ENCODE measurements at places on chromosomes 2 and 18. TPM values are rescaled to one million over a fixed set of nuclear protein-coding genes. Genes with fewer than 3 reads are reported as not detected.

GRCh38 chr18:74784752-74785151 lies 187.1 kb downstream of the ZNF407 start:
- no peak overlapping the region for H3K27ac ChIP-seq
- no peaks in the 10 kb centered on the region for H3K4me1 ChIP-seq
- DNase-seq, result no peak
- H3K4me3 ChIP-seq, result no peak overlapping the region
- no peaks in the 10 kb centered on the region for H3K36me3 ChIP-seq

DNA sequence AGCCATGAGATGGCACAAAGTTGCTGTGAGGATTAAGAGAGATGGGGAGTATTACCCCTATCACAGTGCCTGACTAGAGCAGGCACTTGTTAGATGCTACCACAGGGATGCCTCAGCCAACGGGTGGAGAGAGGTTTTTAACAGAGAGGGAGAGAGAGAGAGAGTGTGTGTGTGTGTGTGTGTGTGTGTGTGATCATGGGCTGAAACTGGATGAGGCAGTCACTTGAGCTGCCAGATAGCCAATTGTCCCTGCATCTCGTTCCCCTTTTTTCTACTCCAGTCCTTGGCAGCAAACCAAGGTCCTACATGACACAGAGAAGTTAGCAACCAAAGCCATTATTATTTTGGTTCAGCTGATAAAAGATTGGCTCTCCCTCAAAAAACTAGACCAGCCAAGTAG lies 3.0 kb downstream of the CD8A start:
- H3K4me3 ChIP-seq, result no peak overlapping the region
- peaks cover 40% of the 10 kb centered on the region for H3K4me1 ChIP-seq

DNA sequence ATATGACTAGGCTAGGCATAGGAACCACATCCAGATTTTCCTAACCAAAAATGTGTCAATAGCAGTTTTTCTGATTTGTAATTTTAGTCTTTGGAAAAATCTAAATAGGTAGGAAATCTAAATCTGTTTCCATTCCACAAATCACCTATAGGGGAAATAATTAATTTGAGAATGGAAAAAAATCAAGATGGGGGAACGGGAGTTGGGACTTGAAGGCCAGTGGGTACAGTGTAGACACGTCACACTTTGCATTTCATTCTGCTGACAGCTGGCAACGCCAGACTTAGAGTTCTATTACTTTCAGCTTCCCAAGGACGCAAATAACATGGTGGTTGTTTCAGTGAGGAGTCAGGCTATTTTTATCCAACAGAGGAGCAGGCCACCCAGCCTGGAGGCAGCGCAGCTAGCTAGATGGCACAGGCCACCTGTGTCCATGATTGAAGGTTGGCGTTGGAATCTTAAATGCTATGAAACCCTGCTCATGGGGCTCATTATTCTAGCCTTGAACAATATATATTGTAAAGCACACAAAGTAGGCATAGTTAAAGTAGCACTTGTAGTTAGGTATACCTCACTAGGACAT lies 23.4 kb downstream of the HNRNPA3 start:
- H3K4me3 ChIP-seq, result no peak overlapping the region
- no peak for DNase-seq
- peaks cover 5% of the 10 kb centered on the region for H3K36me3 ChIP-seq
- H3K27ac ChIP-seq, result peak overlapping the region; percentile 33
- no peaks in the 10 kb centered on the region for H3K27me3 ChIP-seq

DNA sequence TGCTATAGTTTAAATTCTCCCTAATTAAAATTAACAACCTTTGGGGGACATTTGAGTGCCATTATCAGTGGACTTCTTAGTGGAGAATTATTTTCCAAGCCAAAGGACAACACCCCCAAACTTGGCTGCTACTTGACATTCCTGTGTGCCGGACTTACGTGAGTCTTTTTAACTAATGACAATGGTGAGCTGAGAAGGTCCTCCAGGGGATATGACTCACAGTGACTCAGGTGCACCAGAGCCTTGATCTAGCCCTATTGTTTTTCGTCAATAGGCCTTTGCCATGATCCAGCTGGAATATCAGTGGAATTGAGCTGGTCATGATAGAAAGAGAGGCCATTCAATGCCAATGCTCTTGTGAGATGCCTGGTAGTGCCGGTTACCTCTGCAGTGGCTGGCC lies 118.1 kb upstream of the CXCR4 start:
- no peak overlapping the region for H3K4me3 ChIP-seq
- H3K4me1 ChIP-seq, result peaks cover 8% of the 10 kb centered on the region
- H3K27me3 ChIP-seq, result no peaks in the 10 kb centered on the region
- no peaks in the 10 kb centered on the region for H3K36me3 ChIP-seq
- no peak for DNase-seq

GRCh38 chr2:197294260-197294659 lies 16.3 kb downstream of the ANKRD44 start:
- no peaks in the 10 kb centered on the region for H3K36me3 ChIP-seq
- no peaks in the 10 kb centered on the region for H3K27me3 ChIP-seq
- no peak overlapping the region for H3K4me3 ChIP-seq

Gene LIMS4
- 1.2 TPM for polyA plus RNA-seq

Gene INHBB
- polyA plus RNA-seq, result 5.9 TPM
